Tibial nerve (tissue), 4 donors: ENCODE measurements at places on chromosomes 3 and 15. TPM values are rescaled to one million over a fixed set of nuclear protein-coding genes. Genes with fewer than 3 reads are reported as not detected.

LEKR1 gene
- total RNA-seq: 3.7 TPM

- no peak for DNase-seq
These were observed 36.5 kb downstream of the DAPK2 start for GRCh38 chr15:64009798-64010261.

- DNase-seq: no peak
These were observed 102.0 kb downstream of the TBC1D2B start for GRCh38 chr15:77975332-77976094.

GRCh38 chr15:42282344-42282743 is 9.1 kb upstream of the TMEM87A start:
- no peak for DNase-seq

GRCh38 chr3:12042638-12043037 is 38.5 kb downstream of the SYN2 start:
- no peak for DNase-seq

DNA sequence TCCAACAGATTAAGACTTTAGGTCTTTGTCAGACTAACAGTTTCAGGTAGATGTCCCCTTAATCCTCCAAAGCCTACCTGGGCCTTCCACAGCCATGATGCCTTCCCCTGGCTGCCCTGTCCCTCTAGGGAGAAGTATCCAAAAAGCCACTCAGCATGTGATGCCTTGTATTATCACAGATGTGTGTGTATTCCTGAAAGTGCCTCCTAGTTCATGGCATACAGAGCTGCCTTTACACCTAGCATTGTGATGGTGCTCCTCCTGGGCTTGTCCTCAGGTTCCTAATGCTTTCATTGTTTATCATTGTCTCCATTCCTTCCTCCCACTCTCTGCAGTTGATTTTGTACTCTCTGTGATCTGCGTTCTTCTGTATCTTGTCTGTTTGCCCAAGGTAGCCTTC is 43.6 kb downstream of the CMSS1 start:
- no peak for DNase-seq

- DNase-seq: no peak
These were observed 43.0 kb upstream of the LRTM1 start for GRCh38 chr3:54970895-54971294.

DNA sequence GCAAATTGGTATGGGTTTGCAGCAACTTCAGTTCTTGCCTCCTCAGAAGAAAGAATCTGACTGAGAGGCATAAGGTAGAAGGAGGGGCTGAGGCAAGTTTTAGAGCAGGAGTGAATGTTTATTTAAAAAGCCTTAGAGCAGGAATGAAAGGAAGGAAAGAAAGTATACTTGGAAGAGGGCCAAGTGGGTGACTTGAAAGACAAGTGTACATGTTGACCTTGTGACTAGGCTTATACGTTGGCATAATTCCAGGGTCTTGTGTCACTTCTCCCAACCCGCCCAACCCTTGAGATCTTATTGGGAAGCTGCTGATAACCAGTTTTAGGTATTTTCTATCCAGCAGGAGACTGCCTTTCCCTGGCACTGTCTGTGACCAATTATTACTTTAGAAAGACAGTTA is 436.9 kb upstream of the ZNF717 start:
- no peak for DNase-seq

DNA sequence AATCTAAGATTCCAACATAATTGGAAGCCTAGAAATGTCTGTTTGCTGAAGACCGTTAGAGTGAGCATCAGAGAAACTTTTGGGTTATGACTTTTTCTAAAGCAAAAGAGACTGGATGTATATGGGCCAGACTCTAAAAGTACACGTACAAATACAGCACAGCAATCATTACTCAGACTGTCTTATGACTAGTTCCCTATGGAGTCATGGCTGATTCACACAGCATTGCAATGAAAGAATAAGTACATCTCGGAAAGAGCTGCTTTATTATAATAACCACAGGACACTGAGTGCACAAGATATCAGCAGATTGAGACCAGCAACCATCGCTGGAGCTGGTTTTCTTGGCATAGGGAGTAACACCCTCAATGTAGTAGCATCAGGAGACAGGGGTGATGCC is 618.6 kb downstream of the NLGN1 start:
- DNase-seq: no peak

- DNase-seq: no peak
These were observed 3.0 kb upstream of the RPP25 start for GRCh38 chr15:74959586-74959939.
